ENCODE measurements at places on chromosomes 5 and 9.

DNA sequence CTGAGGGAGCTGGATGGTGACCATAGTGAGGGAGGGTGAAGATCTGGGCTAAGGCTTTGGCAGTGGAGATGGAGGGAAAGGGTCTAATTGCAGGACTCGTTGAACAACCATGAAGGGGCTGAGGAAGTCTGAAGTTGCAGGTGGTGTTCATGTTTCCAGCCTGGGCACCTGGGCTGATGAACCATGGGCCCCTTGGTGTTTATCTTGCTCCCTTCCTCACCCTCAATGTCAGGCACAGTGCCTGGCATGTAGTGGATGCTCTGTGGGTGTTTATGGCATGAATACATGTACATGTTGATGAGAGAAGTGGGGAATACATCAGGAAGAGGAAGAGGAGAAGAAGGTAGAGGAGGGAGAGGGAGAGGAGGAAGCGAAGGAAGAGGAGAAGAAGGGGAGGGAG is 31.3 kb upstream of the COL15A1 start:
- no peak for DNase-seq

GRCh38 chr9:113593682-113594281 is 130.3 kb downstream of the RGS3 start:
- DNase-seq = peak; percentile 85

GRCh38 chr5:68283766-68284165 is 68.2 kb downstream of the PIK3R1 start:
- DNase-seq = no peak

DNA sequence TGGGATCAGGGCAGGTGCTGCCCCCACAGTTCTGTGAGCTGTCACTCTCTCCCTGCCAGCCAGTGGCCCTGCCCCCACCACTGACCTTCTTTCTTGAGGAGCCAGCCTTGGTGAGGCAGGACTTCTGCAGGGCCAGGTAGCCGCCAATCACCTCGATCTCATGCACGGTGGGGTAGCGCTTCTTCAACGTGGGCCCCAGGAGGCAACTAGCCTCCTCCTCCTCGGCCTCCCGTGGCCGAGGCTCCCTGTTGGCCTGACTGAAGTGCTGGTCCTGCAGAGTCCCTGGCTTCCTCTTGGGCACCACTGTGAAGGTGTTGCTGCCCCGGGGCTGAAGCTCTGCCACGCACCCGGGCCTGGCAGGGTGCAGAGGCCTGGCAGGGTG is 1.6 kb downstream of the TPRN start:
- no peak for DNase-seq

DNA sequence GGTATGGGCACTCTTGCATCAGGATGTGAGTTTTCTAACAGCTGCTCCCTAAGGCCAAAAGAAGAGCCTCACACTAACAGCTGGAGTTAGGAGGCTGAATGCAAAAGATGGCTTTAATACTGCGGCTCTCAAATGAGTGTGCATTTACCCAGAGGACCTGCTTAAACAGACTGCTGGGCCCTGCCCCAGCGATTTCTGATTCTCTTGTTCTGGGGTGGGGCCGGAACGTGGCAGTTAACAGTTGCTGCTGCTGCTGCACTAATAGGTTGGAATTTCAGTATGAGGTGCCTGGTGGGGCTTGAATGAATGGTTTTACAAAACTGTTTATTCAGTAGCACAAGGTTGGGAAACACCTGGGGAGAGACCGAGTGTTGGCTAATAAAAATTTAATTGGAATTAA is 26.1 kb downstream of the HMGCR start:
- no peak for DNase-seq

- no peak for DNase-seq
These were observed 1518.7 kb upstream of the WWC1 start for GRCh38 chr5:166772770-166773169.
